Pancreas (tissue), 10 donors: ENCODE measurements at places on chromosomes 5 and 9. TPM values are rescaled to one million over a fixed set of nuclear protein-coding genes. Genes with fewer than 3 reads are reported as not detected.

DNA sequence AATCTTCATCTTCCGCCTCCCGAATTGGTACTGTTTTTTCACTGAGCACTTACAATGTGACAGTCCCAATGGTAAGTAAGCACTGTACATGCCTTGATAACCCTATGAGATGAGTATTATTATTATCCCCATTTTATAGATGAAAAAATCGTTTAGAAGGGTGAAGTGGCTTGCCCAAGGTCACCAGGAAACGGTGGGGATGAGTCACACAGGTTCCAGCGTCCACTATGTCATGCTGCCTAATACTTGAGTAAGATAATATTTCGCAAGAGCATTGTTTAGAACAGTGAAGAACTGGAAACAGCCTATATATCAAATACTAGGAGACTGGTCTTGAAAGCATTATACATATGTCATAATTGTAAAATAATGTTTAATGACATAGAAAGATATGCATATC is 12.9 kb downstream of the HAND1 start:
- DNase-seq, result no peak

GRCh38 chr9:88287972-88288371 is 100.3 kb upstream of the SPIN1 start:
- DNase-seq, result no peak

- DNase-seq, result no peak
Observed at GRCh38 chr5:146836226-146836842, 42.2 kb downstream of the PPP2R2B start.

Gene NR5A1
- total RNA-seq, result not detected

GRCh38 chr9:134807716-134808446 is 72.7 kb upstream of the FCN2 start:
- no peak for DNase-seq

GRCh38 chr9:91197232-91198181 is 164.2 kb downstream of the AUH start:
- DNase-seq, result no peak

Gene CPLANE1
- total RNA-seq, result 11.0 TPM

Gene DDX4
- 0.12 TPM for total RNA-seq

- DNase-seq, result no peak
Observed at GRCh38 chr5:133230823-133231578, 179.2 kb downstream of the HSPA4 start.

Gene PCDHB3
- 1.6 TPM for total RNA-seq

Gene ELOVL7
- 10.1 TPM for total RNA-seq

- DNase-seq, result no peak
Observed at GRCh38 chr5:138334867-138335447, 3.1 kb upstream of the FAM53C start.

DNA sequence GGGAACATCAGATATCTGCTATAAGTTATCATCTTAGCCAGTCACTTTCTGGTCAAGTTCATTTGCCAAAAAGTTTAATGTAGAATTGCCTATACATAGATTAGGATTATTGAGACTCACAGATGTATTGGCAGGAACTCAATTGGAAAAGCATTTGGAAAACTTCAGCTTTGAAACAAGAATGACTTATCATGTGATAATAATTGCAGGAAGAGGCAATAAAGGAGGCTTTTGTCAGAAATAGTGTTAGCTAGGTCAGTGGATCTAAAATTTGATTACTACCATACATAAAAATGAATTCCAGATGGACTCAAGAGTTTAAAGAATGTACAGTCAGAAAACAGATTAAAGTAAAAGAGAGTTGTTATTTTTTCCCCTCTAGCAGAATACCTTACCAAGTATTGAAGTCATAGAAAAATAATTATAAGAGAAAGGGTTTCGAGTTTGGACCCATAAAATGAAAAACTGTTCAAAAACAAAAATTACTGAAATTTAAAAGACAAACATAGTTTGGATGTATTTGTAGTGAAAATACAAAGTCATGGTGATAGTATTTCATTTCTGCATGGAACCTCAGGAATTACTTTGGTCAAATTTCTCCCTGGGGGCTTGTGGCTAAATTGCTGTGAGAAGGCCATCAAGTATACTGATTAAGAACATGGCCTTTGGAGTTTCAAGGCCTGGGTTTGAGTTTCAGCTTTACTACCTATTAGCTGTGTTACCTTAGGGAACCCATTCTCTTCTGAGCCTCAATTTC is 159.9 kb downstream of the TMEM38B start:
- no peak for DNase-seq

- peak; percentile 84 for DNase-seq
Observed at GRCh38 chr5:37837414-37838032, 2.3 kb downstream of the GDNF start.

- DNase-seq, result no peak
Observed at GRCh38 chr5:142531977-142532780, 153.7 kb downstream of the FGF1 start.
